OCI-LY7 (cell line): ENCODE measurements at places on chromosomes 2 and 18. TPM values are rescaled to one million over a fixed set of nuclear protein-coding genes. Genes with fewer than 3 reads are reported as not detected.

SLC30A3 gene
- total RNA-seq = 61.0 and 71.6 TPM in 2 replicates

TRIM54 gene
- 13.6 and 18.8 TPM in 2 replicates for total RNA-seq

ABCA12 gene
- not detected in 2 replicates for total RNA-seq

YES1 gene
- total RNA-seq = 0.13 TPM in 1 of 2 replicates, not detected in the other

SLC19A3 gene
- total RNA-seq = not detected in 2 replicates

PLA2R1 gene
- total RNA-seq = not detected in 2 replicates

KCNS3 gene
- not detected in 2 replicates for total RNA-seq

PID1 gene
- total RNA-seq = not detected in 2 replicates

NOP58 gene
- 172 and 174 TPM in 2 replicates for total RNA-seq

MAB21L4 gene
- not detected in 2 replicates for total RNA-seq

RBFA gene
- total RNA-seq = 28.1 and 28.3 TPM in 2 replicates

NBEAL1 gene
- total RNA-seq = 10.4 and 12.7 TPM in 2 replicates
